ENCODE measurements at places on chromosomes 2 and 18.

GRCh38 chr18:14959550-14959949, 211.6 kb downstream of the ANKRD30B start:
- DNase-seq: no peak

GRCh38 chr2:238299803-238300202, 11.4 kb upstream of the PER2 start:
- no peak for DNase-seq

DNA sequence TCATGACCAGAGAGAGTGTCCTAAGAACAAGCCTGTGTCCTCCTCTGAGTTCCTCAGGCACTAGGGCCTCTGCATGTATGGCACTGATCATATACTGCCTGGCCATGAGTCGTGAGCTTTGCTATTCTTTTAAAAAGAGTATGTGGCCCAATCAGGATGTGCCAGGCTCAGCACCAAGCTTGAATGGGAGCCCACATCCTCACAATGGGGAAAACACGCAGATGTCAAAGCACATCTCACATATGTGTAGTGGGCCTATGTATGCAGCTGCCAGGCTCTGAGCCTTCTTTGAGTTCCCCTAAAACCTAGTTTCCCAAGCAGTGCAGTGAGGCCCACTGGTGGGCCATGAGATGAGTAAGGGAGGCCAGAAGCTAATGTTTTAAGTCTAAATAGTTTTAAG, 69.9 kb upstream of the SLC1A4 start:
- DNase-seq: no peak

- DNase-seq: no peak
Measured at GRCh38 chr2:102197389-102198137, 10.7 kb downstream of the IL1RL2 start.

DNA sequence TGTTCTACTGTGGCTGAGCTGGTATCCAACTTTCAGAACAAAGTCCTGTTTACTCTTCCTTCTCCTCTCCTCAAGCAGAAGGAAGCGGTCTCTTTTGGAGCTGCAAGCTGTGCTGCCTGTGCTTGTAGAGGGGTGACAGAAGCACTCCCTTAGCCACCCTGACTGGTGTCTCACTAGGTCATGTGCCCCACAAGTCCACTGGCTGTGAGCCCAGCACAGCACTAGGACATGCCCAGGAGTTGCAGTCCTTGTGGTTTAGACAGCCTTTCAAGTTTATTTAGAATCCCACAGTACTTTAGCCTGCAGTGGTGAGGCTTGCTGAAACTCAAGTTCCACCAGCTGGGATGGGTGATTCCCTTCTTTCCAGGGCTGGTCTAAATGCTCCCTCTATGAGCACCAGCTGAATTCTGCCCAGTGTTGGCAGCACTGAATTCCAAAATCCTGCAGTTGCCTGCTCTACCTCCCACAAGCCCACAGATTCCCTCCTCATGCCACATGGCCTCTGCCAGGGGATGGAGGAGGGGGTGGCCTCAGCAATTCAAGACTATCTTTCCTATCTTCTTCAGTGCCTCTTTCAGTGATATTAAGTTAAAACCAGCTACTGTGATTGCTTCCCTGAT, 61.2 kb downstream of the CCDC85A start:
- DNase-seq: no peak

GRCh38 chr18:32300914-32301313, 111.1 kb downstream of the MEP1B start:
- DNase-seq: no peak

DNA sequence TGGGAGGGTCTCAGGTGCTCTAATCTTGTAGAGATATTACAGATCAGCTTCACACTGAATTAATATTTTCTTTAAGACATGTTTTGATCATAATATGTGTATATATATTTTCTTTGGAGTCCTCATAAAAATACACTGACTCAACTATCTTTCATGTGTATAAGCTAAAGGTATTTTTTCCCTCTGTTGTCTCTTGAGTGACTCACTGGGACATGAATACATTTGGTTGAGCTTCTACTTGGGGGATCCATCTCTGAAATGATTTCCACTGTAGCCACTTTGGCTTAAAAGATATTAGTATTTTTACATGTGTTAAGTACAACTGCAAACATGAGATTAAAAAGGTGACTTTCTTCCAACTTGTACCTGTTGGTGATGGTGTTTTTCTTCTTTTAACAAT, 140.8 kb downstream of the TTN start:
- DNase-seq: no peak

DNA sequence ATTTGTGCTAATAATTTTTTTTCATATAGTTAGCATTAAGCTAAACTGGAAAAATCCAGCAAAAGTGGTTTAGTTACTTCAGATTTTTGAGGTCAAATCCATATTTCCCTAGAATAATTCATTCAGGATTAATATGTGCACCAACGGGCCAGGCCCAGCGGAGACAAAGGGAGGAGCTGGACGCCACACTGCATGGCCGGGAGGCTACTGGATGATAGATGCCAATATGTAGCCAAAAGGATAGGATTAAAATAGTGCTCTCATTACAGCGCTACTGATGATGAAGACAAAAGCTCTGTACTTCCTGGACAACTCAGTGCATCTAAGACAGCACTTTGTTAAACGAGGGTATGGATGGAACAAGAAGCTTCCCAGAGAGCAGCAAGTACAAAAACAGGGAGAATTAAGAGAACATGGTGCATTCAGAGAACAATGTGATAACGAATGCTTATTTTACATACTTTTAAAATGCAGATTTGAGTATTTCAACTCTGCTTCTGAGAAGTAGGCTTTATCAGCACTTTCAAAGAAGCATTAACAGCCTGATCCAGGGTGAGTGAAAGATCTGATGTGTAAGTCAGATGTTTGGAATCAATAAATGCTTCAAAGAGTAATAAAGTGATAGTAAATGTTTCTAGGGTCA, 39.8 kb downstream of the PPP4R1 start:
- no peak for DNase-seq

DNA sequence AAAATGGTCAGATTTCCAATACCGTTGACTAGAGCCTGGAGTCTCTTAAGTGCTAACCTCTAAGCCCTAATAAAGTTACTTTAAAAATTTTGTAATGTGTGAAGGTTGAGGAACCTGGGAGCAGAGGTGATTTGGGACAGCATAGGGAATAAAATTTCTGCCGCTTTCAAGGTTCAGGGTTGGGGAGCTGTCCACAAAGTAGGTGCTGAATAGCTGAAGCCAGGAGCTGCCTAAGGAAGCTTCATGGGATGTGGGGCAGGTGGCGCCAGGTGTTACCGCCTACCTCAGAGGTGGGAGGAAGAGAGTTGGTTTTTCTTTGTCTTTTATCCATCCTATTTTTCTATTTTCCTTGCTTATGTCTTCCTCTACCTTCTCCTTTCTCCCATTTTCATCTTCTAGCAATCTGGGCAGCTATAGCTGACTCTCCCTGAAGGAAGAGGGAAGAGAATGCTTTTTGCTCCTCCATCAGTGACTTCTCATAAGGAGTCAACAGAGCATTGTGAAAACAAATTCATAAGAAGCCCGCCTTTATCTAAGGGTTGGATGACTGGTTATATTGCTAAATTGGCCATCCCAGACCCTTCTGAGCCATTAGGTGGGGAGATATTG, 178.7 kb downstream of the CLIP4 start:
- DNase-seq: no peak

GRCh38 chr2:180474716-180475115, 467.6 kb upstream of the CWC22 start:
- no peak for DNase-seq

- no peak for DNase-seq
Measured at GRCh38 chr2:210635257-210635656, 78.9 kb downstream of the CPS1 start.

GRCh38 chr18:12405066-12405465, 2.7 kb upstream of the PRELID3A start:
- no peak for DNase-seq

DNA sequence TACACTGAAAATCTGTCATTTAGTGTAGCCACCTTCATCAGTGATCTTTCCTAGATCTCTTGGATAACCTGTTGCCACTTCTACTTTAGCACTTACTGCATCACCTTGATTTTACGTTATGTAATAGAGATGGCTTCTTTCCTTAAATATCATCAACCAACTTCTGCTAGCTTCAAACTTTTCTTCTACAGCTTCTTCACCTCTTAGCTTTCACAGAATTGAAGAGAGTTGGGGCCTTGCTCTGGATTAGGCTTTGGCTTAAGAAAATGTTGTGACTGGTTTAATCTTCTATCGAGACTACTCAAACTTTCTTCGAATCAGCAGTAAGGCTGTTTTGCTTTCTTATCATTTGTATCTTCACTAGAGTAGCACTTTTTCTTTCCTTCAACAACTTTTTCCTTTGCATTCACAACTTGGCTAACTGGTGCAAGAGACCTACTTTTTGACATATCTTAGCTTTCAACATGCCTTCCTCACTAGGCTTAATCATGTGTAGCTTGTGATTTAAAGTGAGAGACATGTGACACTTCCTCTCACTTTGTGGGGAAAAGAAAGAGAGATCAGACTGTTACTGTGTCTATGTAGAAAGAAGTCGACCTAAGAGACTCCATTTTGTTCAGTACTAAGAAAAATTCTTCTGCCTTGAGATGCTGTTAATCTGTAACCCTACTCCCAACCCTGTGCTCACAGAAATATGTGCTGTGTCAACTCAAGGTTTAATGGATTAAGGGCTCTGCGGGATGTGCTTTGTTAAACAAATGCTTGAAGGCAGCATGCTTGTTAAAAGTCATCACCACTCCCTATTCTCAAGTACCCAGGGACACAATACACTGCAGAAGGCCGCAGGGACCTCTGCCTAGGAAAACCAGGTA, 99.6 kb downstream of the ATL2 start:
- DNase-seq: no peak

DNA sequence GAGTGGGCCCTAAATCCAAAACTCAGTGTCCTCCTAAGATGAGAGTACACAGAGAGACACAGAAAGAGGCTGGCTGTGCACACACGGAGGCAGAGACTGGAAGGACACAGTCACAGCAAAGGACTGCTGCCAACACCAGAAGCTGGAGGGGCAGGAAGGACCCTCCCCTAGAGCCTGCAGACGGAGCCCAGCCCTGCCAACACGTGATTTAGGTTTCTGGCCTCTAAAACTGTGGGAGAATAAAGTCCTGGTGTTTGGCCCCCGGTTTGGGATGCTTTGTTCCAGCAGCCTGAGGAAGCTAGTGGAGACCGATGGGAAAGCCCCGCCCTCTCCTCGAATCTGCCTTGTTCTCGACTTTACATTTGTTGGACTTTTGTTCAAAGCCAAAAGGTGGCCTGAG, 10.6 kb downstream of the CNDP1 start:
- no peak for DNase-seq

GRCh38 chr2:240372101-240372500, 63.4 kb upstream of the GPC1 start:
- no peak for DNase-seq
